ENCODE measurements at places on chromosomes 4 and X. TPM values are rescaled to one million over a fixed set of nuclear protein-coding genes. Genes with fewer than 3 reads are reported as not detected.

The TMEM47 gene
- 36.8 TPM for total RNA-seq

The FAM156A gene
- total RNA-seq, result 19.9 TPM

The TAF7L gene
- not detected for total RNA-seq

DNA sequence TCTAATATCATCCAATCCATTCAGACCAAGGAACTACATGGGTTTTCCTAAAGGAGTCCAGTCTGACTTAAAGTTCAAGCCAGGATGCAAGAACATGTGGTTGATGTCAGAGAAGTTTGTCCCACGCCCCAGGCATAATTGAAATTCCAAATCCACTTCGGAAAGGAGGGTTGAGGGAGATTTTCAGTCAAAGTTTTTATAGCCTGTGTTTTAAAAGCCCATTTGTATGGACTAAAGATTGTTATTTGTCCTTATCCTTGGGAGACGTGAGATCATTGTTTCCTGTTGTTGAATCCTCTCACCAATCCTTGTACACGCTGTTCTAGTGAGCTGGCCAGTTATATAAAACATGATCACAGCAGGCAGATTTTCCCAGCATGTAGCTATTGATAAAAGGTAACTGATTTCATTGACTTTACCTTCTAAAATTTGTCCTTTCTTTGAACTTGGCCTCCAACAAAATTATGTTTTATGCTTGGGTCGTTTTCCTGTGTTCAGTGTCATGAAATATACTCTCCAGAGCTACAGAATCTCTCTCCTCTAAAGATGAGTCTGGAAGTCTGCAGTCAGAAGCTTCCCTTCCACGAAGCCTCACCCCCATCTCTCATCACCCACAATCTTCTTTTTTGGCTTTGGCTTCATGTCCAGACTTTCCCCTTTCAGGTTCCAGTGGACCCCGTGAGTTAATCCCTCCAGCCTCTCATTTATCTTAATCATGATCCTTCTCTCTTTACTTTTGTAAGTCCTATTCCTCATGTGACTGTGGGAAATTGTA, 92.9 kb downstream of the ATP10D start:
- peak overlapping the region; percentile 46 for H3K27ac ChIP-seq
- no peaks in the 10 kb centered on the region for H3K4me1 ChIP-seq
- H3K4me3 ChIP-seq, result no peak overlapping the region
- H3K36me3 ChIP-seq, result peaks cover 3% of the 10 kb centered on the region
- DNase-seq, result no peak

- H3K4me1 ChIP-seq, result no peaks in the 10 kb centered on the region
- H3K27ac ChIP-seq, result no peak overlapping the region
- H3K36me3 ChIP-seq, result no peaks in the 10 kb centered on the region
- no peak for DNase-seq
Measured at GRCh38 chr4:165621983-165622382, 243.2 kb downstream of the CPE start.

DNA sequence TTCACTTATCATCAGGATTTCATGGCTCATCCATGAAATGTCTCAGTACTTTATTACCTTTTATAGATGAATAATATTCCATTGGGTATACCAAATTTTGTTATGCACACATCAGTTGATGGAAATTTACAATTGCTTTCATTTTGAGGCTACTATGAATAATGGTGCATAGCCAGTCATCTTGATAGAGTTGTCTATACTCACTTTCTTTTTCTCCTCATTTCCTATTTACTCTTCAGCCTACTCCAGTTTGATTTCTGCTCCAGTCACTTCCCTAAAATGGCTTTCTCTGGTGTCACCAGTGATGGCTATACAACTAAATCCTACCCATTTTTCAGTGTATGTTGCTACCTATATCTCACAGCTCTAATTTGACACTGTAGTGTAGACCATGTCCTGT, 743.5 kb upstream of the MAGEB2 start:
- no peaks in the 10 kb centered on the region for H3K36me3 ChIP-seq
- no peaks in the 10 kb centered on the region for H3K4me1 ChIP-seq
- H3K27ac ChIP-seq, result no peak overlapping the region
- H3K27me3 ChIP-seq, result no peaks in the 10 kb centered on the region
- DNase-seq, result no peak

DNA sequence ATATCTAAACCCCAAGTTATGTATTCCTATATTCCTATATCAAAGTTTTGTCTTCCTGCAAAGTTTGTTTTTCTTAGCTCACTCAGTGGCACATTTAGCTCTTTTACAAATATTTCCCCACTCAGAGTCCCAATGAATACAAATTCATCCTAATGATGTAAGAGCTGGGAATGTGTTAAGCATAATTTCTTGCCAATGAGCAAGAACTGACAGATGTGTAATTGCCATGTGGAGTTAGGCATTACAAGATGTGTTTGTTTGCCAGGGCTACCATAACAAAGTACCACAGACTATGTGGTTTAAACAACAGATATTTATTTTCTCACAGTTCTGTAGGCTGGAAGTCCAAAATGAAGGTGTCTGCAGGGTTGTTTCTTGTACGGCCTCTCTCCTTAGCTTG, 302.1 kb downstream of the KCTD8 start:
- no peaks in the 10 kb centered on the region for H3K36me3 ChIP-seq
- no peak overlapping the region for H3K4me3 ChIP-seq
- DNase-seq, result no peak
- H3K27me3 ChIP-seq, result no peaks in the 10 kb centered on the region

GRCh38 chr4:176185051-176185450, 10.3 kb downstream of the SPATA4 start:
- no peak overlapping the region for H3K4me3 ChIP-seq
- H3K27ac ChIP-seq, result no peak overlapping the region
- no peak for DNase-seq
- no peaks in the 10 kb centered on the region for H3K36me3 ChIP-seq
- no peaks in the 10 kb centered on the region for H3K27me3 ChIP-seq

DNA sequence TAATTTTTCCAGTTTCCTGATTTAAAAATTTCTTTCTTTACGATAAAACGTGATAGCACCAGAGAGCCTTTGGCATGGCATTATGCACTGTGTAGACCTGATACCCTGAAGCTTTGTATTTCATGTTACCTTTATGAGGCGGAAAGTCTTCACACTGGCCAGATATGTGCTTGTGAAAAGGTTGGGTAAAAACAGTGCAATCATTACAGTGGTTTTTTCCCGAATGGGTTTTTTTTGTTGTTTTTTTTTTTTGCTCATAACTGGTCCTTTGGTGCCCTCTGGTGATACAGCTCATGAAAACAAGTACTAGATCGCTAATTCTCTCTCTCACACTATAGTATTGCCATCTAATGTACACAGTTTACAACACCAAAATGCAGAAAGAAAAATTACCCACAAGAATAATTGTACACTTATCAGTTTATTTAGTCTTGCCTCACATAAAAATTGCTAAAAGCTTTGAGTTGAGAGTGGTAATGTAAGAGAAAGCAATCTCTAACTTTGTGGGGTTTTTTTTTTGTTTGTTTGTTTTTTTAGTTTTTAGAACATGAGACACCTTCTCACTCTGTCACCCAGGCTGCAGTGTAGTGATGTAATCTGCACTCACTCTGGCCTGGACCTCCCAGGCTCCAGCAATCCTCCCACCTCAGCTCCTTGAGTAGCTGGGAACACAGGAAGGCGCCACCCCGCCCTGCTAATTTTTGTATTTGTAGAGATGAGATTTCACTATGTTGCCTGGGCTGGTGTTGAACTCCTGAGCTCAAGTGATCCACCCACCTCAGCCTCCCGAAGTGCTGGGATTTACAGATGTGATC, 21.3 kb downstream of the SPCS3 start:
- H3K4me1 ChIP-seq, result no peaks in the 10 kb centered on the region
- no peaks in the 10 kb centered on the region for H3K27me3 ChIP-seq
- no peak for DNase-seq
- H3K4me3 ChIP-seq, result no peak overlapping the region
- no peaks in the 10 kb centered on the region for H3K36me3 ChIP-seq
- no peak overlapping the region for H3K27ac ChIP-seq

DNA sequence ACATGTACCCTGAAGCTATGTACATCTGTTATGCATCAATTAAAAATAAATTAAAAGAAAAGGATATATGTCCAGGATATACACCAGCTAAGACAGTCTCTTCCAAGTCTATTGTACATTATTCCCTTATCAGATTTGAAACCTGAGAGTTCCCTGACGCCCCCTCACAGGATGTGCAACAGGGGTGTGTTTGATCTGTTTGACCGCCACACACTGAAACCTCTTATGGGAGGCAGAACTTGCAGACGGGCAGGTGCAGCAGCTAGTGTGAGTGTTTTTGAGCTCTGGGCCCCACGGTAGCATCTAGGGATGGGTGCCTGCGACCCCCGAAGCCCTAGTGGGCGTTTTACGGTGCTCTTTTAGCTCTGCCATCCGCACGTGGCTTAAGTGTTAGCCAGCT, 4.7 kb downstream of the XG start:
- DNase-seq, result no peak
- no peaks in the 10 kb centered on the region for H3K36me3 ChIP-seq
- no peak overlapping the region for H3K27ac ChIP-seq
- no peak overlapping the region for H3K4me3 ChIP-seq
- no peaks in the 10 kb centered on the region for H3K27me3 ChIP-seq

- H3K27me3 ChIP-seq, result peaks cover 14% of the 10 kb centered on the region
- peak overlapping the region; percentile 75 for H3K4me3 ChIP-seq
- no peaks in the 10 kb centered on the region for H3K4me1 ChIP-seq
- no peaks in the 10 kb centered on the region for H3K36me3 ChIP-seq
- peak; percentile 65 for DNase-seq
- peak overlapping the region; percentile 90 for H3K27ac ChIP-seq
Measured at GRCh38 chrX:65668377-65669310, 1.2 kb downstream of the MSN start.

Measured in breast epithelium (tissue), 4 donors.